NCI-H2081 treated with DMSO at 0.1 percent for 48 hours (cell line): ENCODE measurements at places on chromosomes 2 and 18.

DNA sequence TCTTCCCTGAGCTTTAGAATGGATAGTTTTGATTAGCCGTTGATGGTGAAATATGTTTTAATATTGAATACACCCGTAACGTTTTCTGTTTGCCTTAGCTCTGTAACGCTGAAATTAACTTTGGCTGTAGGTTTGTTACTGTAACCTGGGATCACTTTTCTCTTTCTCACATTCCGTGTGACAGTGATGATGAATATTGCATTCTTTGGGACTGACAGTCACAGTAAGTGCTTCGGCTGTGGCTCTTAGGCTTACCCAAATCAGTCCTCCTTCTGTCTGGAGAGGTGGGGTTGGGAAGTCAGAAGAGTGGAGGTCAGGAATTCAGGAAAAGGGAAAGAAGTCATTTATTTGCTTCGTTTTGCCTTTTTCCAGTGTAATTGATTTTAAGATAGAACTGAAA, 18.0 kb downstream of the RMC1 start:
- DNase-seq = no peak

- DNase-seq = no peak
These were observed 16.4 kb downstream of the RMC1 start for GRCh38 chr18:23519734-23520133.

GRCh38 chr2:217286833-217287232, 427.0 kb upstream of the TNP1 start:
- no peak for DNase-seq

DNA sequence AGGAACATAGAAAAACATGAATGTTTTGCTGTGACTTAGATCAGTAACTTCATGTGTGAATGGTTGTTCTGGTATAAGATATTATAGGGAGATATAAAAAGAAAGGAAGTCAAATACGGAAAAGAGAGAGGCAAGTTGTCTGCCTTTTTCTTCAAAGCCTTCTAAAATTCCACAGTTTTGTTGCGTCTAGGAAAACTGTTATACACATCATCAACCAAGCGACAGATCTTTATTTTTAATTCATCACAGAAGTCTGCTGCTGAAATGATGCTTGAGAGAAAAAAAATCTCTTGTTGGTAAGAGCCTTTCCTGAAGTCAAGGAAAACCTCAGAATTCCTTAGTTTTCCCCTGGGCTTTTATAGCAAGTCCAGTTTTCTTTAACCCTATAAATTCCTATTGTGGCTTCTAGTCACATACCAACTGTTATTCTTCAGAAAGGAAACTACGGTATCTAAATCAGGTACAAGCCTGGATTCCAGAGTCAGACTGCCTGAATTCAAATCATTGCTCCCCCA, 36.3 kb upstream of the TANC1 start:
- DNase-seq = no peak

DNA sequence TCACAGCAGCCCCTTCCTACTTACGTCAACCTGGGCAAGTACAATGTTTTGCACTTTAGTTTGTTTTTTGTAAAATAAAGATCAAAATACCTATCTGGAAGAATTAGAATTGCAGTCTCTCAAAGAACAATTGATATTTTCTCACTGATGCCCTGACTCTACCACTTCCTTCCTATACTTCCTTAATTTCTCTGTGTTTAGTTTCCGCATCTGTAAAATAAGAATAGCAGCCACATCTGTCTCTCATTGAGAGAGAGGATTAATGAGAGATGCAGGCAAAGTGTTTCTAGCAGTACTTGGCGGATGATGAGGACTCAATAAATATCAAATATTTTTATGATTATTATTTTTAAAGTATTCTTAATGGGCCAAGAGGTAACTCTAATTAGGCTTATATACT, 122.6 kb upstream of the PIEZO2 start:
- DNase-seq = no peak

- no peak for DNase-seq
These were observed 76.1 kb downstream of the MBP start for GRCh38 chr18:77056344-77057005.

GRCh38 chr2:32377928-32378327, 21.1 kb downstream of the BIRC6 start:
- no peak for DNase-seq

GRCh38 chr2:73970850-73971471, 13.7 kb upstream of the TET3 start:
- no peak for DNase-seq

DNA sequence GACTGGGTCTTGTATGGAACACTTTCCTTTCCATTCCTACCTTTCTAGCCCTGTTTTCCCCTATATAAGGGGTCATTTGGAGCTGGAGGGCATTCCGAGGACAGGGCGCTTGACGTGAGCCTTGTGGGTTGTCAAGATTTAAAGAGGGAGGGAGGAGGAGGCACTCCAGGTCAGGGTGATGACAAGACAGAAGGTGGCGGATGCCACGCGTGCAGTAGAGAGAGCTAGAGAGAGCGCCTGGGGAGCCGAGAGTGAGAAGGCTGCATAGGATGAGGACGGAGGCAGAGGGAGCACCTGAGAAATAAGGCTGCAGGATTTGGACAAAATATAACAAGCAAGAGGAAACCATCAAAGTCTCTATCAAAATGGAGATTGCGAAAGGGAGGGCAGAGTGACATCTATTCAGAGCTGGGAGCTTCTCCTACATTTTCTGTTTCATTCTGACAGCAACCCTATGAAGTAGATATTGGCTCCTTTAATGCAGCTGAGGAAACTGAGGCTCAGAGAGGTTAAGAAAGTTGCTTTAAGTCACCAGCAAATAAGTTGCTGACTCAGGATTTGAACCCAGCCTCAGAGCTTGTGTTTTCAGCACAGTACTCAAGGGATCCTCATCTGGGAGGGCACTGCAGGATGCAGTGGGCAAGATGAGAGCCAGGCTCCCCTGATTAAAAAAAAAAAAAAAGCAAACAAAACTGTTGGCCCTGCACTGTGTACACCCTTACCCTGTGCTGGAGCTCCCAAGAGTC, 124.2 kb downstream of the MRO start:
- DNase-seq = no peak

DNA sequence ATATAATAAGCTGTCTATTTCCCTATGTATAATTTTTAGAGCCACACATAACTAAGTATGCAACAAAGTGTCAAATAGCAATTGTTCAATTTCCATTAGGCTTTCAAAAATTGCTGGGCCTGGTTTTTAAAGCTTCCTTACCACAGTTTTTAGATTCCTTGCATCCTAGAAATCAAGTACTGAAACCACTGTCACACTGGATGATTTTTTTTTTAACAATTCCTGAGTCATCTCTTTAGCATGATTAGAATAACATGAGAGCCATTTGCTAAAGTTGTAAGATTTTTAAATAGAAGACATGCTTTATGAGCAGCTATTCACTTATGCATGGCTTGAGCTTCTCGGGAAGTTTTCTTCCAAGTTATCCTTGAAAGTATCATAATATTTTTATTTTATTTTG, 319.5 kb upstream of the NXPH2 start:
- no peak for DNase-seq

DNA sequence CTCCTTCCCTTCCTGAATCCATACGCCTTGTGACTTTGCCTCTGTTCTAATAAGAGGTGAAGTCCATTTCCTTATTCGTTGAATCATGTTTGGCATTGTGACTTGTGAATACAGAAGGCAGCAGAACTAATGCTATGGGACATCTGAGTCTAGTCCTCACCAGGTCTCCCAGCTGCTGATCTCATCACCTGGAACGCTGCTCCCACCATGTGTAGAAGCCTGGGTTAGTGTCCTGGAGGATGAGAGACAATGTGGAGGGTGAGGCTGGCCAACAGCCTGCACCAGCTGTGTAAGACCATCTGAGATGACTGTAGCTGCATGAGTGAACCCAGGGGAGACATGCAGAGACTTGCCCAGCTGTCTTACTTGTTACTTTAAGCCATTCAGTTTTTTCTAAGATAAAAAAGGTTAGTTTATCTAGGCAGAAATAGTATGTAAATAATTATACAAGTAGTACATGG, 3.5 kb upstream of the HAAO start:
- no peak for DNase-seq

DNA sequence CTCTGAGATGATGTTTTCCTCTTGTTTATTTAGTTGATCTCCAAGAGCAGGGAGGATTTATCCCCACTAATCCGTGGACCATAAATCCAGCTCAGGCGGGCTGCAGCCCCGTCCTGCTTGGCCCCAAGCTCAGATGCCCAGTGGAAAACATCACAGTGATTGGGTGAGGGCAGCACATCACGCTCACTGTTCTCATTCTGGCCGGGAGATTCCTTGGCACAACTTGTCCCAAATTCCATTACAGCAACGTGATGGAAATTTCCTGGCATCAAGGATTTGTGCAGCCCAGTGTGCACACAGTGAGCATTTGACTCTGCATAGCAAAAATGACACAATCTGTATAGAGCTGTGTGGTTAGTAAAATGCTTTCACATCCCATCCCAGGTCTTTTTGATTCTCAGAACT, 96.8 kb downstream of the VAPA start:
- no peak for DNase-seq

- no peak for DNase-seq
These were observed 478.9 kb downstream of the EIPR1 start for GRCh38 chr2:2898744-2899143.

DNA sequence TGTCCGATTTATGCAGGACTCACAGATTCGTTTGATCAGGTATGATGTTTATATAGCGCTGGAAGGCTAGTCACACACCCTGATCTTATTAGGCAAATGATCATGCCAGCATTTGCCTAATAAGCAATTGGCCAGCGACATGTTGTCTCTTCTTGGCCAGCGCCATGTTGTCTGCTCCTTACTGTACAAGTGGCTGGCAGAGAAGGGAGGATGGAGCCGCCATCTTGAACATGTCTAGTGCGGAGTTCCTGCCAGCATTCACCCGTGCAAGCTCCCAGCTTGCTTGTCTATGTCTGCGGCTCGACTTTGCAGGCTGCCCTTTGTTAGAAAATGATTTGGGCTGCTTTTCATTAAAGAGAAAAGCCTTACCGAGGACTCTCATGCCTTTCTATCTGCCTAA, 106.3 kb downstream of the TFCP2L1 start:
- no peak for DNase-seq

DNA sequence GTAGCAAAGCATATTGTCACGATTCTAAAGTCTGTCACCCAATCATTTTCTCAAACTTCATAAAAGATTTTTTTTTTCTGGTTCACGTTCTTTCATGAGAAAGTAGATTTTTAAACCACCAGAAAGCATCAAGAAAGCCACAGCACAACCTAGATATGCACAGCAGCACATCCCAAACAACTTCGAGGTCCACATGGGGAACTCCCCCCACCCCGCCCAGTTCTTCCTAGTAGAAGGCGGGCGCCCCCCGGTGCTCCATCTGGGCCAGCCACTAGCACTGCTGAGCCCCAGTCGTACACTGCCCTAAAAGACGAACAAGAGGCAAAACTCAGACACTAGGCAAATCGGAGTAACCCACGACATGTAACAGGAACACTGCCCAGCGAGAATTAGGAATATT, 15.5 kb downstream of the HDLBP start:
- DNase-seq = no peak

- DNase-seq = no peak
These were observed 11.7 kb downstream of the HS6ST1 start for GRCh38 chr2:128306931-128307460.

- peak; percentile 74 for DNase-seq
These were observed 32.1 kb downstream of the RPRD1A start for GRCh38 chr18:36035253-36035652.

GRCh38 chr18:9196568-9196967, 60.0 kb downstream of the ANKRD12 start:
- no peak for DNase-seq

DNA sequence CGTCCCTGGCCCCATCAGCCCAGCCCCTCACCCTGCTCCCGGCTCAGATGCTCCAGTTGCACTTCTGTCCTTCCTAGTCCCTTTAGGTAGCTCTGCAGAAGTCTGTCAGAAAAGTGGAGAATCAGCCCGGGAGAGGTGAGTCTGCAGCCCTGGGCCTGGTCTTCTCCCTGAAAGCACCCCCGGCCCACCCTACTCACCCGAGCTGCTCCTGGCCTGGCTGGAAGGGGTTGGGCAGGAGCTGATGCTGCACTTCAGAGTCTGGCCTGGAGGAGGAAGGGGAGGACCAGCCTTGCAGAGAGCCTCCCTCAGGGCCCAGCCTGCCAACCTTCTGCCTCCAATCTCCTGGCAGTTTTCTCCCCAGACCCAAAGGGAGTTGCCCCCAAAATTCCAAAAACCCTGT, 15.8 kb downstream of the KHK start:
- no peak for DNase-seq

- no peak for DNase-seq
These were observed 727.7 kb downstream of the GALR1 start for GRCh38 chr18:77977331-77977730.

- no peak for DNase-seq
These were observed 310.4 kb downstream of the MTX2 start for GRCh38 chr2:176579608-176580007.

DNA sequence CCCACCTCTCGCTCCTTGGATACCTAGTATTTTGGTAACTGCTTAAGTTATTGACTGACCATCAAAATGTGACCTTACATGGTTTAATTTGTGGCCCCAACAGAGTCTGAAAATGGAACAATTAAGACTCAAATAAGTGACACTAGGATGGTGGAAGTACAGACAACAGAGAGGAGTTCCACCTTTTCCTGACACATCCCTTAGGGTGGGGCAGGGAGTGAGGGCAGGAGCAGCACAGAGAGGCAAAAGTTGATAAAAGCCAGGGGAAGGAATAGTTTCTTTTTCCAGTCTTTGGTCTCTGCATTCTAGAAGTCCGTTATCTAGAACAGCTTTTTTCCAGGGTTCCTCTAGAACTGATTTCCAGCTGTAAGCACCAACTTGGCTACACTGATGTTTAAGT, 32.2 kb downstream of the FTCDNL1 start:
- DNase-seq = no peak

- DNase-seq = no peak
These were observed 22.2 kb downstream of the GRHL1 start for GRCh38 chr2:9973690-9974089.

DNA sequence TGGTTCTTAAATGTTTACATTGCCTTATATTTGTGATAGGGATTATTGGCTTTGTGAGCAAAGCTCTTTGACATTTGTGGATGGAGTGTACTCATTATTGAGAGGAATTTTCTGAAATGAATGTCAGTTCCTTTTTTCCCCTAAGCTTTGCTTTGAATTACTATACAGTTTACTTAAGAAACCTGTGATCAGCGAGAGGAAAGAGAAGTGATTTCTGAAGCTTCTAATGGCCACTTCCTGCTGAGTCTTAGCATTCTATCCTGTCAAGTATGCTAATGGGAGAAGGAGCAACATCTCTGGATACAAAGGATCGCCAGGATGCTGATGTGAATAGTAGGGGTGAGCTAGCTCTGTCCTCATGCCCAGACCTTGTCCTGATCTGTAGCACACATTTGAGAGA, 47.8 kb upstream of the MGAT5 start:
- no peak for DNase-seq

- DNase-seq = no peak
These were observed 112.7 kb downstream of the ANKRD44 start for GRCh38 chr2:197197895-197198311.

- DNase-seq = no peak
These were observed 344.1 kb upstream of the PLGLB2 start for GRCh38 chr2:87403893-87404175.

DNA sequence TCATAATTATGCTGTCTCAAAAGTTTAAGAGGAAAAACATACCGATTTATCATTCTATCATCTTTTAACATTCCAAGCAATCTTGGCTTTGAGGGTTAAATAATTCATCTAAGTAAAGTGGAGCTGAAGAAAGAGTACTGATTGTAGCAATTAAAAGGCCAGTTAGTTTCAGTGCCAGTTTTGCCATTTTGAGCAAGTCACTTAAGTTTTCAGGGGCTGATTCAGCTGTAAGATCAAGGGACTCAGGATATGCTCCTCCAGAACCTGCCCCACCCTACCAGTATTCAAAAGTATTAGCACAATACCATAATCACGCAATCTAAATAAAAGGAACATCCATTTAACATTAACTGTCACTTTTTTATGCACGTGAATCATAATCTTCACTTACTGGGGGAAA, 1.9 kb downstream of the SS18 start:
- DNase-seq = no peak
